ENCODE measurements at places on chromosomes 11 and 22. TPM values are rescaled to one million over a fixed set of nuclear protein-coding genes. Genes with fewer than 3 reads are reported as not detected.

DNA sequence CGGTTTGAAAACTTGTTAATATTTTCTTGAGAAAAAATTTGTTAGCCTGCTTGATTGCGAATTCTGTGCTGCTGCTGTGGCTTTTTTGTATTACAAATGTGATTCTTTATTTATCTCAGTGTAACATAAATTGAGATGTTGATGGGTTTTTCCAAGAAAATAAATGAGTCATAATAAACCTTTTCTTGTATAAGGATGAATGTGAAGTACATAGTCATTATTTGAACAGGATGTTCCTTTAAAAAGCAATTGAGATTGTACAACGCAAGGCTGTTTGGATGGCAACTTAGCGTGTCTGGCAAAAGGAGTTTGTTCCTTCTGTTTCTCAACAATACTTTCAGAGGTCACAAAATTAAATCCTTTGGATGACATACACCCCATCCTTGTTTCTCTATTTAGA is 24.6 kb upstream of the CARD18 start:
- no peak for DNase-seq

IL17REL gene
- total RNA-seq, result 0.32 TPM

DNA sequence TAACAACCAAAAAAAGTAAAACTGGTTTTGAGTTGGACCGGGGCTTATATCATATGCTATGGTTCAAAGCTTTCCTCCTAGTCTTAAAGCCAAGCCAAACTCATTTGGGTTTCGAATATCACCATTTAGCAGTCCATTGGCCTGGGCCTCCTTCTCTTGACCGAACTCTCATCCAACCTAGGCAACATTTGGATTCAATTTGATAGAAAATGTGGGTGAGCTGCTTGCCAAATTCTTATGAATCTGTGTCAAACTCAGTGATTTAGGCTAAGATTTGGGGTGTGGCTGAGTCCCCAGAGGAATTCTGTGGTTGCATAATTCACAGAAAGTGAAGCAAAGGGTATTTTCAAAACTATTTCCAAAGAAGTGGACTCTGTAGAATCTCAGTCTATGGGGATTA is 83.7 kb downstream of the BLID start:
- DNase-seq, result no peak

DNA sequence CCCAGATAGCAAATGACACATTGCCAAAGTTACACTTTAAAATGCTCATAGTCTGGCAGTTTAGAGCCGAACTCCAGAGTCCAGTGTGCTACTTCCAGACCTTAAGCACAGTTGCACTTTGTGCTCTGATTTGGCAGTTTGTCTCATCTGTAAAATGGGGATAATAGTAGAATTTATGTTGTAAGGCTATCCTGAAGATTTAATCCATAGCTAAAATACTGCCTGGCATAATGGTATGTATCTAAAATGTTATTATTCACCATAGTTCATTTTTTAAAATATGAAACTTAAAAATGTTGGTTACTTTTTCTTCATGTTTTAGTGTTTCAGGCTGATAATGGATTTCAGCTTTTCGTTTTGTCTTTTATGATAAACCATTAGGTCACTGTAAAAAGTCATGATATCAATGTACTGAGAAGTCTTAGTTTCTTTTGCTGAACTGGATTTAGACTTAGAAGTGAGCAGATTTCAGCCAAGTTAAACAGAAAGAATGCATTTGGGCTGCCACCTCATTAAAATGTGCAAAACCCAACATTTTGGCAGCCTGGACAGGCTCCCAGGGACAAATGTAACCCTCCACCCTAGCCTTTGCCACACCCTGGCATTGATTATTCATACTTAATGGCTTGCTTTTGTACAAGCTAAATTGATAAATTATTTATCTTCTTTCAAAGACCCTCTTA is 933 bp downstream of the OLFML1 start:
- no peak for DNase-seq

RCOR2 gene
- total RNA-seq, result 0.64 TPM

DNA sequence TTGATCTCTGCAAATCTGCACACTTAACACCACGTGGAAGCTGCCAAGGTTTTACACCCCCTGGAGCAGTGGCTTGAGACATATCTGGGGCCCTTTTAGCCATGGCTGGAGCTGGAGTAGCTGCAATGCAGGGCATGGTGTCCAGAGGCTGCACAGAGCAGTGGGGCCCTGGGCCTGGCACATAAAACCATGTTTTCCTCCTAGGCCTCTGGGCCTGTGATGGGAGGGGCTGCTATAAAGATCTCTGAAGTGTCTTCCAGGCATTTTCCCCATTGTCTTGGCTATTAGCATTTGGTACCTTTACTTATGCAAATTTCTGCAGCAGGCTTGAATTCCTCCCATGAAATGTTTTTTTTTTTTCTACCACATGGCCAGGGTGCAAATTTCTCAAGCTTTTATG is 33.2 kb downstream of the CALCA start:
- no peak for DNase-seq

OSBP gene
- 40.7 TPM for total RNA-seq

- no peak for DNase-seq
Measured at GRCh38 chr22:27382947-27383346, 418.6 kb downstream of the MN1 start.

DNA sequence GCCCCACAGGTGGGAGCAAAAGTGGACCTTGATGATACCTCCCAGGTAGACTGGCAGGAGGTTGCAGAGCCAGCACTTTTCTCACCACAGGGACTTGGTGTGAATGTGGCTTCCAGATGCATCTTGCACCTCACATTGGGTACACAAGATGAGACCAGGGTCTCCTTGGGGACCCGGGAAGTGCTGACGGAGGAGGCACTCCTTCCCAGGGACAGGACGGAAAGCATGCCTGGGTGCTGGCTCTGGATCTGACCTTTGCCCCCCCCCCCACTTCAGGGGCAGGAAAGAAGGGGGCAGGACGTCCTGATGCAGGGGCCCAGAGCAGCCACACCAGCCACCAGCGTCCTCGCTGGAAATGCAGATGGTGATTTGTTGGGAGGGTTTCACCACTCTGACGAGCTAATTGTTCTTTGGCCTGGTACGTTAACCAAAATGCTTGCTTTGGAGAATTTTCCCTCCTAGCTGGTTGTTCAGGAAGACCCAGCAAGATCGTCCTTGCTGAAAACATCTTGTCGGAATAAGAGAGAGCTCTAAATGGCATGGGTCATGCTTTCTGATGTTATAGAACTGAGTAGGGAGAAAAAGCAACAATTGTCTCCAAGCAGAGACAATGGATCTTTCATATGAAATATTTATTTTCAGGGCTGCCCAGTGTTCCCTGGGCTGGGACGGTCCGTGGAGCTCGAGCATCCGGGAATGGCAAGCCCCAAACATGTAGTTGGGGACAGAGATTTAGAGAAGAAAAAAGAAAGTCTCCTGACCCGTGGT is 74.4 kb upstream of the PPARA start:
- peak; percentile 8 for DNase-seq

- DNase-seq, result peak; percentile 70
Measured at GRCh38 chr11:77088236-77089003, 14.2 kb upstream of the OMP start.

DNA sequence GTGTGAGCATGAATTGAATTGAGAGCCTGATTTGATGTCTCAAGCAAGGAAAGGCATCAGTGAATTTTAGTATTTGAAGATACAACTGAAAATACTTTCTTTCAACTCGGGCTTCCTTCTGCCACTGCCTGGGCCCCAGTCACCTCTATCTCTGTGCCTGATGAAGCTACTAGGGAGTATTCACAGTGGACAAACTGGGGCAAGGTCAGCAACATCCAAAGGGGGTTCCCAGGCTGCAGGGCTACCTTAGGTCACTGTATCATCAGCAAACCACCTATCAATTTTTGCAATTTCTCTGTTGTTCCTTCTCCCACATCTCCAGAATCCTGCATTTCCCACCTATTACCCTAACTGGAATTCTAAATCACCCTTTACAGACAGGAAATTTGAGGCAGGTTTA is 10.2 kb downstream of the PRAME start:
- DNase-seq, result no peak

- no peak for DNase-seq
Measured at GRCh38 chr11:47617417-47617809, 23.2 kb upstream of the C1QTNF4 start.

AIFM3 gene
- 120 TPM for total RNA-seq

DNA sequence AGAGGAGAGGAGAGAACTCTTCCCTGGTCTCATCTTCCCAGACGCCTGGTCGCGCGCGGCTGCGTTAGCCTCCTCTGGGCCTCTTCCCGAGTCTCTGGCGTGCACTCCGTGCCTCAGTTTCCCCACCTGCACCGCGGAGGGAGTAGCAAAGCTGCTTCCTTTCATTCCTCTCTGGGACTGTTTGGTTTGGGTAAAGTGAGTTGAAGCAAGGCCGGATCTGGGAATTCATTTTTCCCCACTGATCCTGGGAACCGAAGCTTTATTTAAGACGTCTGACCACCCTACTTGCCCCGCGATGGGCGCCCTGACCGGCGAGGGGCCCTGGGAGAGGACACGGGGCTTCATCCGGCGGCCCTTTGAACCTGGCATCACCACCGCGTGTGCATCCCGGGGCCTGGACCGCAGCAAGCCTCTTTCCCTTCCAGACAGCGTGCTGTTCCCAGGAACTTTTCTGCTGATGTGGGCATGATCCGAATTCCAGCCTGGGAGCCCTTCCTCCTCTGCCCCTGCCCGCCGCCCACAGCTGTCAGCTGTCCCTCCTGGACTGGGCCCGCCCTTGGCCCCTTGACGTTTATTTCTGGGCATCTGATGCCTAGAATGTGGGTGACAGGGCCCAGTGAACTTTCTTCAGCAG is 758 bp downstream of the LDLRAD3 start:
- no peak for DNase-seq

DNA sequence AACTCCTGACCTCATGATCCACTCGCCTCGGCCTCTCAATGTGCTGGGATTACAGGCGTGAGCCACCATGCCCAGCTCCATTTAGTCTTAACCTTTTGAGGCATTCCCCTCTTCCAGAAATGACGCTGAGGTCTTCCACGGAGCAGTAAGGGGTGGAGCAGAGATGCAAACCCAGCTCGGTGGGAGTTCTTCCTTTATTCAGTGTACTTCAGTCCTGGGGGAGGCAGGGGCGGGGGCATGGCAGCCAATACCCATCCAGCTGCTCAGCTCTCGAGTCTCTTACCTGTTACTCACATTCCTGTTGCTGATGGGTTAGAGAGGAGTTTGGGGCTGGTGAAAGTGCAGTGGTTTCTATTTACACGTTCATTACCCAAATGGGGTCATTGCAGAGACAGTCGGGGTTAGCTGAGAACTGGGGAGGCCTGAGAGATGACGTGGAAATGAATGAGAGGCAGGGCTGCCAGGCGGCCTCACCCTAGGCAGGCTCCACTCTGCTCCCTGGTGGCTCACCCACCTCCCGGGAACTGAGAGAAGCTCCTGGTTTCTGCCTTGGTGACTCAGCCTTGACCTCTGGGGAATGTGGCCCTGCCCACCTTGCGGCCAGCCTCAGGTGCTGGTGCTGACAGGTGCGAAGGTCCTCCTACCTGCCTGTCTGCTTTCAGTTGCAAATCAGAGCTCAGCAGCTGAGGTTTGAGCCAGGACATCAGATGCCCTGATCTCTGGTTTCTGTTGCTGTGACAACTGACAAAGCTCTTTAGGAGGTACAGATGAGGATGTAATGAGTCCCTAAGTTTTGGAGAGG is 13.4 kb upstream of the ST14 start:
- peak; percentile 88 for DNase-seq

DNA sequence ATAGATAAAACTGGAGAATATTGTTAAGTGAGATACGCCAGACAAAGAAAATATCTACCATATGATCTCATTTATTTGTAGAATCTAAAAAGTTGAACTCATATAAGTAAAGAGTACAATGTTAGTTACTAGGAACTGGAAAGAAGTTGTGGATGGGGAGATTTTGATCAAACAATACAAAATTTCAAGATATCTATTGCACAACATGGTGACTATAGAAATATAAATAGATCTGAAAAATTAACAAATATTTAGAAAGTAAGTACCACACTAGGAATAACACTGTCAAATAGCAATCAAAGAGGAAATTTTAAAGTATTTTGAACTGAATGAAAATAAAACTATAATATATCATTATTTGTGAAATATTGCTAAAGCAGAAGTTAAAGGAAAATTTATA is 437.2 kb downstream of the AASDHPPT start:
- DNase-seq, result no peak

GRCh38 chr11:22466351-22466750 is 128.2 kb downstream of the SLC17A6 start:
- DNase-seq, result no peak

TRIM48 gene
- total RNA-seq, result not detected

GRCh38 chr22:30833322-30833721 is 135.3 kb downstream of the MORC2 start:
- no peak for DNase-seq

DNA sequence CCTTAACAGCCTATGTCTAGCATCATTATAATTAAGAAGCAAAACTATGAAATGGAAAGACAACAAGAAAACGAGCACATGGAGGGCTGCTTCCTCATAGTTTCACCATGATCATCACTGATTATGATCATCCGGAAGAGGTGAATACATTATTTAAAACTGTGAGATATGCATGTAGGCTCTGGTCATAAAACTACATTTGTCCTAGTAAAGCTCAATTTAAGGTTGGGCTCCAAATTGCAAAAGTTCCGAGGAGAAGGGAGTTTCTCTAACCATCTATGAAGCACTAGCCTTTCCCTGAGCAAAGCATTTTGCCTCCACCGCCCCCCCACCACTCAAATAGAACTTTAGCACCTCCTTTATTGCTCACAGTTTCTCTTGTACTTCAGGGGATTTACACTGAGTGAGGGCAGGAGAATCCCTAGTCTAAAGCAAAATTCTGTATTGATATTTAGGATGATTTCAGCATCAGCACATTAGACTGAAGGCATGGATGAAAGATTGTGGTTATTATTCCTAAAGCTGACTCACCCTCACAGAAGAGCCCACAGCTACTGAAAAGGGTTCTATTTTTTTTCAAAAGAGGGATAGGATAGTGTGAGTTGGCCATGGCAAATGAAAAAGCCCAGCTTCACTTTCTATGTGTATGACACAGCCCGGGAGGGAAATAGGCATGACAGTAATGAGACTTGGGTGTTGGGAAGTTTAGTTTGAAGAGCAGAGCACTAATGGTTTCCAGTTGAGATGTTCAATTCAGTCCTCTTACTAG is 203.4 kb downstream of the CADM1 start:
- DNase-seq, result no peak

DNA sequence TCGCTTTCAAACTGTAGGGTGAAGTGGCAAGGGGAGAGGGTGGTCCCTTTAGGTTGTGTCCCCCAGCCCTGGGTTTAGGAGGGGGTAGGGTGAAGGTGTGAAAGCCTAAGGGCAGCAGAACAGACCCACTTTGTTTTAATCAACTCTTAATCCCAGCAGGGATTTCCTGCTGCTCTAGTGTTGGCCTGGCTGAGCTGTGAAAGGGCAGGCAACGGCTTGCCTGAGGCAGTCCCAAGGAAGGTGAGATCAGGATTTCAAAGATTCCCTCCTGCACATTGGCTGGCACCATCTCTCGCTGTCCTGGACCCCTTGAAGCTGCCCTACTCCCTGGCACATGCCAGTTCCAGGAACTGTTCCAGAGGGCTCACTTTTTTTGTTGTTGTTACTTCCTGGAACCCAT is 221.3 kb downstream of the INSC start:
- DNase-seq, result no peak

CRYBA4 gene
- total RNA-seq, result not detected

KRTAP5-8 gene
- not detected for total RNA-seq

EML3 gene
- 61.1 TPM for total RNA-seq

DNA sequence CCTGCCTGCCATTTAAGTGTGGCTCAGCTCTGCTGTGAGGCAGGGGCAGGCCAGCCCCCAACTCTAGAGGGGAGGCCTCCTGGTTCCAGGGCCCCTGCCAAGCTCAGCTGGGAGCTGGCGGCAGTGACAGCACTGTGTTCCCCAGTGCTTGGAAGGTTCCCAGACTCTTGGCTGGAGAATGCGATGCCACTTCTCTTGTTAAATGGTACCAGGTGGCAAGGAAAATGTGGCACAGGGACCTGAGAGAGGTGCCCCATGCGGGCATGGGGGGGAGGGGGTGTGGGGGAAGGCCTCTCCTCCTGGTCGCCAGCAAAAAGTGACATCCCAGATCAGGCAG is 8.4 kb upstream of the TNFRSF13C start:
- no peak for DNase-seq
